ENCODE measurements at places on chromosomes 7 and 10.

- no peak for DNase-seq
These were observed 17.5 kb upstream of the CDK1 start for GRCh38 chr10:60760711-60761210.

- DNase-seq, result no peak
These were observed 134.9 kb upstream of the RSU1 start for GRCh38 chr10:16952080-16952479.

GRCh38 chr10:68231106-68231816 lies 652 bp downstream of the ATOH7 start:
- no peak for DNase-seq

DNA sequence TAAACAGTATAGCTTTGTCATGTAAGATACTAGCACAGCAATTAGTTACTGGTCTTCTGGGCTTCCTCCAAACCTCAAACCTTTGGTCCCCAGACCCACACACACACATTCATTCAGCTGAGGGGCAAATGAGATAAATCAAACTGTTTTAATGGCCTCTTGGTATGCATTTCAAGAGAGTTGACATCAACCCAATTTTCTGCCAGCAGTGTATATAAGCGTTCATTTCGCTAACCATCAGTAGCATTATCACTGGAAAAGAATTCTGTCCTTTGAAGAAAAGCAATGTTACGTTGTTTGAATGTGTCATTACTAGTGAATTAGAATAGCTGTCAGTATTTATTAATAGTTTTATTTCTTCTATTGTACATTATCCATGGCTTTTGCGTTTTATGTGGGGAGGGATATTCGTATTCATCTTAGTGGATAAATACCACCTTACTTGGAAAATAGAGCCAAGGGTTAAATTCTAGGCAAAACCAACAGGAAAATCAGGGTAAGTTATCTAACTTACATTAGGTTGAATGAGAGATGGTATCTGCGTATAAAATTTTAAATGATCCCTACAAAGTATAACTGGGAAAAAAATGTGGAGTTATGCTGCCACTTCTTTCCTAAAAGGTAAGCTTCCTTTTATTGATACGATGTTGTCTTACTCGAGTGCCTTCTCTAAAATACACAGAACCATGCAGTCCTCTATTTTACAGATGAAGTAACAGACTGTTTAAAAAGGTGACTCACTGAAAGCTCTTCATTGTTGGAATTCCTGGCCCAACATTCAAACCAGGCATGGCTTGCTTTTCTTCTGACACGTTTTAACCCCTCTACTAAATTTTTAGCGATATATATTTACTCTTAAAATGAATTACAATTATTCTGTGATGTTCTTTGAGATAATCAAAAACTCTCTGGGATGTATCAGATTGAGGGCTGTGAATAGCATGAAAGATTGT lies 2.0 kb upstream of the ZMYND11 start:
- no peak for DNase-seq

GRCh38 chr10:11255156-11255555 lies 237.5 kb downstream of the CELF2 start:
- DNase-seq, result no peak

DNA sequence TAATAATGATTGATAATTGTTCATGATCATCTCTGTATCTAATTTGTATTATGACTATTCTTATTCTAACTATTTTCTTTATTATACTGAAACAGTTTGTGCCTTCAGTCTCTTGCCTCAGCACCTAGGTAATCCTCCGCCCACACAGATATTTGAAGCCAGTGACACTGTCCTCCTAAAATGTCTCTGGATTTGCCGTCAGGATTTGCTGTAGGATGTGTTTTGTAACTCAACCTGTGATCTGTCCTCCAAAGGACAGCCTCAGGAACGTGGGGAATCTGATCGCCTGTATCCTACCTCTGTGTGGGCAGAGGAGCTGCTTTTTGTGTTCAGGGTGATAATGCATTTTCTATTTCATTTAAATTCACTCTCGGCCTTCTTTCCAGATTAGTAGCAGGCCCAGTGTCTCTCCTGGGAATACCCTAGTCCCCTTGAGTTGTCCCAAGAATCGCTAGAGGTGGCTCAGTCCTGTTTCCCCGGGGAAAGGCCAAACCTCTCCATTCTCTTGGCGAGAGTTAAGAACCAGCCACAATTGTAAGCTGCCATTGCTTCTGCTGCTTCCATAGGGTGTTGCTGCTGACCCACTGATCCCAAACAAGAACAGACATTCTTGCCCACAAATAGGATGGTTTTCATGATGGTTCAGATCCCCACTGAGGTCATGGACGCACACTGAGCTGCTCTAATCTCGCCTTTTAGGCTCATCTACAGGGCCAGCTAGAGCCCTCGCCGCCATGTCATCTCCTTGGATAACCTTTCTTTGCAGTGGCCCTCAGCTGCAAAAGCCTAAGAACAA lies 136.2 kb upstream of the KCNMA1 start:
- no peak for DNase-seq

DNA sequence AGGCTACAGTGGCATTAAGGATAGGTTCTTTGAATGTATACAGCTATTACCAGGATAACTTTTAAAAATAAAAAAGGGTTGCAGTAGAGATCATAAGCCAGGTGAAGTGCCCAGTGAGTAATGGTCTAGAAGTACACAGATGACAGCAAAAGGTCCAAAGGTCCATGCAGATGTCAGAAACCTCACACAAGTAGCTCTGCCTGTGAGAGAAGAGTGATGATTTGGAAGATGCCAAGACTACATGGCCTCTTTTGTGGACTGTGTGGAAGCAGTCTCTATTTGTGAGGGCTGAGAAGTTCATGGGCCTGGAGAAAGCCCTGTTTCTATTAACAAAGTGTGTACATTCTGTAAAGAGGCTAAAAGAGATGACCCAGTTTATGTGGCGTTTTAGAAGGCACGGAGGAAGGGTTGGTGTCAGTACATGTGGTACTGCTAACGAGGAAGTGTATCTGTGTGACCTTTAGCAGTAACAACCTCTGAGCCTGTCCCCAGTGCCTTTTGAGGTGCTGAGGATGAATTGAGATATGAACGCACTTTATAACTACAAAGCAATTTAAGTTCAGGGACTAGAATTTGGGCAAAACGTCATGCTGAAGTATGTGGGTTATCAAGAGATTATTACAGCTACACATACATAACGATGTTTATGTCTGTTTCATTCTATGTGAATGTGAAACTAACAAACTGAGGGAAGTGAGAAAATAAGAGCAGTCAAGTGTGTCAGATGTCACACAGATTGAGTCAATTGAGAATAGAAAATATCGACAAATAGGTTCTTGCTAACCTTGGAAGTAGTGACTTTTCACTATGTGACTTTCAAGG lies 7.6 kb downstream of the CYCS start:
- DNase-seq, result no peak

DNA sequence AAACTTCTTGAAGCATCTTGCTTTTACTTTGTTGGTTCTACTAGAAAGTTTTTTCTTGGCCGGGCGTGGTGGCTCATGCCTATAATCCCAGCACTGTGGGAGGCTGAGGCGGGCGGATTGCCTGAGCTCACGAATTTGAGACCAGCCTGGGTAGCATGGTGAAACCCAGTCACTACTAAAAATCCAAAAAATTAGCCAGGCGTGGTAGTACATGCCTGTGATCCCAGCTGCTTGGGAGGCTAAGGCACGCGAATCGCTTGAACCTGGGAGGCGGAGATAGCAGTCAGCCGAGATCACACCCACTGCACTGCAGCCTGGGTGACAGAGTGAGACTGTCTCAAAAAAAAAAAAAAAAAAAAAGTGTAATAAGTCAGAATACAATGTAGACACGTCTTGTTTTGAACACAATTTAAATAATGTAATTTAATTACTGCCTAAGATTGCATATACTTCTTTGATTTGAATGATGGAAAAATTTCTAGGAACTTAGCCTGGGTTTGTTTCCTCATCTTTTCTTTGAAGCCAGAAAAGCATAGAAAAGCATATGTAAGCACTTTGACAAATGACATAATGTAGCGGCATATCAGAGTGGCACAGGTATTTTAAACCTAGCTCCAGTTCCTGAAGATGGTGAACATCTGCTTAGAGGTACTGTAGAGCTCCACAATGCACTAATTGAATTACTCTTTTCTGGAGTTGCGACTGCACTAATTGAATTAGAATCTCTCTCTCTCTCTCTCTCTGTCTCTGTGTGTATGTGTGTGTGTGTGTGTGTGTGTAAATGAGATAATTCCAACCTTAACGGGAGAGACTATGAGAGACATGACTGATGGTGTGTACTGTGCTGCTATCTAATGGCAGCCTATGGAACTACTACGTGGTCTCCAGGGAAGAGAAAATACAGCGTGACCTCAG lies 87.8 kb downstream of the BTRC start:
- no peak for DNase-seq

- DNase-seq, result no peak
These were observed 2.5 kb downstream of the TAS2R5 start for GRCh38 chr7:141792526-141792925.

GRCh38 chr7:31073326-31074119 lies 21.4 kb downstream of the ADCYAP1R1 start:
- no peak for DNase-seq

- no peak for DNase-seq
These were observed 343.1 kb upstream of the MBL2 start for GRCh38 chr10:53115660-53116059.

GRCh38 chr10:1661859-1662437 lies 75.4 kb downstream of the ADARB2 start:
- no peak for DNase-seq

DNA sequence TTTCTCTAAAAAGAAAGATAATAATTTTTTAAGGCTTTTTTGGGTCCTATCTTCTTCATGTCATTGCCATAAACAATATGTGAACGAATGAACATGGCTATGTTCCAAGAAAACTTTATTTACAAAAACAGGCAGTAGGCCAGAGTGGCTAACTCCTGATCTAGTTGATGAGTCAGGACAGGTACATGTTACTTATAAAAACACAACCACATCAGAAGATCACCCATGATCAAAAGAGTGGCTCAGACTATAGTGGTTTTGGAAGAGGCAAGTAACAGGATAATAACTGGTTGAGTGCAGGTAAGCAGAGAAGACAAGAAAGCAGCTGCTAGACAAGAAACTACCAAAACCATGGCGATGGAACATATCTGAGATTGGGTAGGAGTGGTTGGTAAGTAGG lies 468.7 kb downstream of the KCNMA1 start:
- DNase-seq, result no peak

DNA sequence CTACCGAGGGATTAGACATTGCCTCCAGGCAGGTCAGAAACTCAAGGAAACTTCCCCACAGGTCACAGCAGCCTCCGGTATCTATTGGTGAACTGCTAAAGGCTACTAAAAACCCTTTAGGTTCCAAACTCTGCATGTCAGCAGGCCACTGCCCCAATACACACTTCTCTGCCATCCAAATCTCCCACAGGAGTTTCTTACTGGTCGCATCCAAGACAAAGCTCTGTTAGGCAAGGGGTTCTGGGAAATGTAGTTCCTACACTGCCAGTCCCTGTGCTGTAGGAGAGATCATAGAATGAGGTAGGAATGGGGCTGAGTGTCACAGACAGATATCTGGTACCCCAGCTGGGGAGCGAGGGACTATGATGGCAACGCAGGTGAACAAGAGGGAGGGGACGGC lies 757.0 kb upstream of the C7orf33 start:
- no peak for DNase-seq

DNA sequence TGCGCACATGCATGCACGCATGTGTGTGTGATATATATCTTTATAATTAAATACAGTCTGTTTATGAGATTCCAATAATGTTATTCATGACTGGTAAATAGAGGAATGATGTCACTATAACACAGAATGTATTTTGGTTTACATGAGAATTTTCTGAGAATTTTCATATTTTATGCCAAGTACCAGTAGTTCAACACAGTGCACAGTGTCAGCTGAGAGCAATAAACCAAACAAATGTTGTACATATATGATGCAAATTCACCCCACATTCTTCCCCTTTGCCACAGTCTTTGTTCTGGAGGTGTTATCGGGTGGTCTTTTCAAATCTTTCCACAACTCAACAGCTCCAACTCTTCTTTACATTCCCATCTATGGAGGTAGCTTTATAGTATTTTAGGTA lies 462.2 kb upstream of the GRM3 start:
- no peak for DNase-seq

DNA sequence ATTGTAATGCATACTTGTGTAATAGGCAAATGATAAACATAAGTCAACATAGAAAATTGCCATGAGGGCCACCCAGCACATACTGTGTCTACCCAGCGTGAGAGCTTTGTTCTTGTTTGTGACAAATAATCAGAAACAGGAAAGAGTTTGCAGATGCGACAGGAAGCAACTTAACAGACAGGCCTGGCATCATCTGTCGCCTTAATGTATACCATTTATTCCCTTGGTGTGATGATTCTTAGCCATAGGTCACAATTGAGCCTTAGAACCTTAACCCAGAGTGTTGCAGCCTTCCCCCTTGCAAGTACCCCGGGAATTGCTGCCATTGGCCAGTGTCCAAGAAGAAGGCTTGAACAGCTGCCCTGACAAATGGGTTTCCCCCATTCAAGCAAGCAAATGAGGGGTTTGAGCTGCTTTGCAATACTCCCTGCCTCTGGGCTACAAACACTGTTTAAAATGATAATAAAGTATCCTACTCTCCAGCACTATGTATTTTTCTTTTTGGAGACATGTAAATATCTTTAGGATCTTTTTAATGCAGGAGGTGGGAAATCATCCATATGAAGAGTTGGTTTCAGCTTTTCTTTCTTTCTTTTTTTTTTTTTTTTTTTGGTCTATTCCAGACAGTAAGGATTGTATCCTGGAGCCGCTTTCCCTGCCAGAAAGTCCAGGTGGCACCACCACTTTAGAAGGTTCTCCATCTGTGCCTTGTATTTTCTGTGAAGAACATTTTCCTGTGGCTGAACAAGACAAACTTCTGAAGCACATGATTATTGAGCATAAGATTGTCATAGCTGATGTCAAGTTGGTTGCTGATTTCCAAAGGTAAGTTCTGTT lies 80.0 kb downstream of the ZNF277 start:
- DNase-seq, result no peak

GRCh38 chr10:64576497-64576896 lies 1055.3 kb downstream of the REEP3 start:
- DNase-seq, result no peak

DNA sequence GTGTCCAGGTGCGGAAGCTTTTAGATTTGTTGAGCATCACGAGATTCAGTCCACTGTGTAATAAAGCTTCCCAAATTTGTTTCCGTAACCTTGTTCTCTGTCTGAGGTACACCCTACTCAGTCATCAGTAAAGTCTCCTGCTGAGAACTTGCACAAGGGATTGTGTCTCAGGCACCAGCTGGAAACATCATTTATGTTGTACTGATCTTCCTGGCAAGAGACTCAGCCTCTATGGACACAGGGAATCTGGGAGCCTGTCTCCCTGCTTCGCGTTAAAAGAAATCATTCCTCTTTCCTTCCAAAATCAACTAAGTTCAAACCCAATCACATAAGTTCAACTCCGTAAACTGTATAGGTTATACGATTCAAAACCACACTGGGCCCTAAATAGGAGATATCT lies 336.8 kb downstream of the GPR37 start:
- no peak for DNase-seq

- DNase-seq, result no peak
These were observed 4.2 kb downstream of the CTBP2 start for GRCh38 chr10:125156196-125156595.
